Spinal cord (tissue), 10 donors: ENCODE measurements at places on chromosomes 16 and 17.

GRCh38 chr16:12985516-12985915, 84.1 kb downstream of the SHISA9 start:
- H3K27ac ChIP-seq = no peak overlapping the region
- H3K36me3 ChIP-seq = no peaks in the 10 kb centered on the region
- H3K4me1 ChIP-seq = no peaks in the 10 kb centered on the region
- no peak overlapping the region for H3K4me3 ChIP-seq
- DNase-seq = no peak

GRCh38 chr17:65058593-65058992, 2.1 kb upstream of the GNA13 start:
- H3K4me3 ChIP-seq = no peak overlapping the region
- peaks cover 23% of the 10 kb centered on the region for H3K4me1 ChIP-seq
- no peaks in the 10 kb centered on the region for H3K36me3 ChIP-seq
- no peak for DNase-seq
- H3K27ac ChIP-seq = no peak overlapping the region

DNA sequence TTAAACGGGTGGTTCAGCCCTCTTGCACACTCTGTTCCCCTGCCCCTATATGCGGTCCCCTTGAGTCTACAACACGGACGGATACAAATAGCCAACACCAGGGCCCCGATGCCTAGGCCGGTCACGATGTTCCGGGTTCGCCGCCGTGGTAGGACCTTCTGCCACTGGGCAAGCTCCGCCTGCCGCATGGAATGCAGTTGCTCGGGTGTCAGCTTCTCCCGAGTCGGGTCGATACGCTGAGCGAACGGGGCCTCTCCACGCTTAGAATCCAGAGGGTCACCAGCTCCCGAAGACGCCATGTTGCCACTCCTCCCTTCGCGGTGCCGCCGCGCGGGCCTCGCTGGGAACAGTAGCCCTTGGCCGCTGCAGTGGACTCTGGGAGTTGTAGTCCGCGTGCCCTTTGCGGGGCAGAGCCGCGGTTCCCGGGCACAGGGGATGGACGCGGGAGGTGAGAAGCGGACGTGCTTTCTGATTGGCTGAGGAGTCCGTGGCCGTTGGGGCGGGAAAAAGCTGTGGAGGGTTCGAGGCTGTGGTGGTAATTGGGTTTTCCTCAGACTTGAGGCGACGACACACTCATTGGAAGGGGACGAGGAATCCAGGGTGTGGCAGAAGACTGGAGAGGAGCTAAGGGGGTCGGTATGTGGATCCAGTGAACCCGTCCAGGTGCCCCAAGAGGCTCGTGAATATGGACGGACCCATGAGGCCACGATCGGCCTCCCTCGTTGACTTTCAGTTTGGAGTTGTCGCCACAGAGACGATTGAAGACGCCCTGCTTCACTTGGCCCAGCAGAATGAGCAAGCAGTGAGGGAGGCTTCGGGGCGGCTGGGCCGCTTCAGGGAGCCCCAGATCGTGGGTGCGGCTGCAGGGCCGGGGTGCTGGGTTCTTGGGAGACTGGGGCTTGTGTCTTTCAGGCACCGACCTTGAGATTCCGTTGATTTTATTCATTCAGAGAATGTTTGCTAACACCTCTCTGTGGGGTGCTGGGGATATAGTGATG, at the start of the genes CNTD1 and COA3:
TSS of gene CNTD1 (plus strand) at position 479 of the 998 bp plus-strand sequence. CDS start at position 686, 207 bp downstream.
TSS of gene COA3 (minus strand) at position 322 of the 998 bp plus-strand sequence. CDS start at position 299, 23 bp downstream.
- peak within 1 kb of the TSS; percentile 99 for H3K4me3 ChIP-seq
- peak; percentile 95 for DNase-seq
- peaks cover 15% of the 10 kb centered on the region for H3K4me1 ChIP-seq
- peaks cover 18% of the 10 kb centered on the region for H3K36me3 ChIP-seq
- peak within 1 kb of the TSS; percentile 61 for H3K27ac ChIP-seq

DNA sequence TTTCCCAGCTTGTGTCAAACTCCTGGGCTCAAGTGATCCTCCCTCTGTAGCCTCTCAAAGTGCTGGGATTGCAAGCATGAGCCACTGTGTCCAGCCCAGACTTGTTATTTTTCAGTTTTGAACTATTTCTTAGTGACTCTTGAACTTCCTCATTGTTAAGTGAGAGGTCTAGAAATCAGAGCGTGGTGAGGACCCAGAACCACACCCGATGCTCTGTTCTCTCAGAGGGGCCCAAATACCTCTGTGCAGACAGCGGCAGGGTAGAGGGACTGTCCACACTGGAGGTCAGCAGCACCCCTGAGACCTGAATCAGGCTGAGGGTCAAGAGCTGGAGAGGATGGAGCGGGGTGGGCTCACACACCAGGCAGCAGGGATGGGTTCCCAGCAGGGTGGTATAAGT, 47.7 kb upstream of the MEAK7 start:
- no peaks in the 10 kb centered on the region for H3K27me3 ChIP-seq
- H3K4me1 ChIP-seq = peaks cover 53% of the 10 kb centered on the region
- no peaks in the 10 kb centered on the region for H3K36me3 ChIP-seq
- no peak for DNase-seq
- no peak overlapping the region for H3K27ac ChIP-seq
- no peak overlapping the region for H3K4me3 ChIP-seq

GRCh38 chr17:72119077-72119872, 1.5 kb upstream of the SOX9 start:
- H3K4me1 ChIP-seq = peaks cover 72% of the 10 kb centered on the region
- DNase-seq = peak; percentile 52
- peaks cover 22% of the 10 kb centered on the region for H3K36me3 ChIP-seq

- no peaks in the 10 kb centered on the region for H3K36me3 ChIP-seq
- H3K27me3 ChIP-seq = peaks cover 22% of the 10 kb centered on the region
- DNase-seq = no peak
- H3K27ac ChIP-seq = no peak overlapping the region
- H3K4me1 ChIP-seq = peaks cover 13% of the 10 kb centered on the region
Measured at GRCh38 chr16:57884655-57885133, 82.4 kb upstream of the KIFC3 start.

GRCh38 chr16:46801428-46802049, 29.4 kb downstream of the C16orf87 start:
- no peak overlapping the region for H3K27ac ChIP-seq
- no peak overlapping the region for H3K4me3 ChIP-seq
- no peaks in the 10 kb centered on the region for H3K36me3 ChIP-seq
- peak; percentile 34 for DNase-seq
- no peaks in the 10 kb centered on the region for H3K4me1 ChIP-seq

GRCh38 chr16:66052745-66053144, 313.7 kb upstream of the CDH5 start:
- peaks cover 1% of the 10 kb centered on the region for H3K4me1 ChIP-seq
- H3K36me3 ChIP-seq = no peaks in the 10 kb centered on the region
- H3K27me3 ChIP-seq = no peaks in the 10 kb centered on the region
- DNase-seq = no peak
- H3K27ac ChIP-seq = no peak overlapping the region

- no peaks in the 10 kb centered on the region for H3K27me3 ChIP-seq
- no peak for DNase-seq
- no peaks in the 10 kb centered on the region for H3K36me3 ChIP-seq
- H3K4me3 ChIP-seq = no peak overlapping the region
- H3K4me1 ChIP-seq = no peaks in the 10 kb centered on the region
- H3K27ac ChIP-seq = no peak overlapping the region
Measured at GRCh38 chr17:14282726-14283125, 18.2 kb upstream of the HS3ST3B1 start.

DNA sequence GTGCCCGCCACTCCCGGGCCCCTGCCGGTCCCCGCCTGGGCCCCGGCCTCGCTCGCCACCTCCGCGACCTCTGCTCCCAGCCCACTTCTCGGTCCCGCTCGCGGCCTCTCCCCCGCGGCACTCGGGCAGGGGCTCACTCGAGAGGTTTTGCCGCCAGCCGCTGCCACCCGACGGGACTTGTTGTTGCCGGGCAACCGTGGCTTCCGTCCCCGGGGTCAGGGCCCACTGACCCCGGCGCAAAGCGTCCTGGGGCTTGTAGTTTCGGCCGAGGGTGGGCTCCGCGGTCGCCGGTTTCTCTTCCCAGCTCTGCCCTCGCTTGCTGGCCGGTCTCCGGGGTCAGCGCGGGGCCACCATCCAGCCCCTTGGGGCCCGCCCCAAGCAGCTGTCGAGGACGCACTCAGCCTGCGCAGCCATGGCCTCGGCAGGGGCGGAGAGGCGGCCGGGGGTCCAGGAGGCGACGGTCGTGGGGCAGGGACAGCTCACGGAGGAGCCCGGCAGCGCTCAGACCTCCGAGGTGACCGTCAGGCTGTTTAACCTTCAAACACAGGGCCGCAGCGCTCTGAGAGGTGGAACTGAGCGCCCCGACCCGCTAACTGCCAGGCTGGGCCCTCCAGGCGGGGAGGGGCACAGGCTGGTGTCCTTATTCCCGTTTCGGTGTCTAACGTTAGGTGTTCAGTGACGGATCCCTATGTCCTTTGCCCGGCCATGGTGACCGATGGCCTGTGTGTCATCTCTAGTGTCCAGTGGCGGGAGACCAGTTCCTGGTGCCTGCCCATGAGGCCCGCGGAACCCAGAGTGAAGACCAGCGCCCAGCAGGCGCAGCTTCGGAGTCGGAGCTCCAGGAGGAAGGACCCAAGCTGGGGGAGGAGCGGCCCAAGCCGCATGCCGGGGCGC, at the start of the genes C16orf86 and ENKD1:
TSS of gene C16orf86 (plus strand) at position 256 of the 894 bp plus-strand sequence. CDS start at position 413, 157 bp downstream.
TSS of gene ENKD1 (minus strand) at position 192 of the 894 bp plus-strand sequence. CDS start 308 bp downstream, outside the sequence.
- peak; percentile 55 for DNase-seq
- peak within 1 kb of the TSS; percentile 88 for H3K27ac ChIP-seq
- peaks cover 55% of the 10 kb centered on the region for H3K4me1 ChIP-seq
- H3K27me3 ChIP-seq = no peaks in the 10 kb centered on the region
- H3K36me3 ChIP-seq = peaks cover 34% of the 10 kb centered on the region

- H3K36me3 ChIP-seq = peaks cover 36% of the 10 kb centered on the region
- no peaks in the 10 kb centered on the region for H3K27me3 ChIP-seq
- peaks cover 10% of the 10 kb centered on the region for H3K4me1 ChIP-seq
- H3K4me3 ChIP-seq = no peak overlapping the region
Measured at GRCh38 chr16:3963203-3963602, 82.7 kb upstream of the CREBBP start.

- H3K4me1 ChIP-seq = peaks cover 36% of the 10 kb centered on the region
- H3K27me3 ChIP-seq = no peaks in the 10 kb centered on the region
- no peak overlapping the region for H3K27ac ChIP-seq
Measured at GRCh38 chr16:66900721-66901441, 17.8 kb downstream of the CDH16 start.

DNA sequence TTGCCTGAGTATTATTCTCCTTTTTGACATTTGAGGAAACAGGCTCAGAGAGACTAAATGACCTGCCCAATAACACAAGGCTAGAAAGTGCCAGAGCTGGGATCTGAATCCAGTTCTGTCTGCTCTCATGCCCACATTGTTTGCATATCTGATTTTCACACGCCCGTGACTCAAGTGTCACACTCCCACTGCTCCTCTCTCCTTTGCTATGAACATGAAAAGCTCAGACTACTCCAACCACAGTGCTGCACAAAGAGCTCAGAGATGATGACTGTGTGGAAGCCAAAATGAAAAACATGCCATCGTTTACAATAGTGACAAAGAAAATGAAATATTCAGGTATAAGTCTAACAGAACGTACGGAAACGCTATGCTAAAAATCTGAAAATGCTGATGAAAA, 107.9 kb downstream of the SMG6 start:
- no peak for DNase-seq
- H3K36me3 ChIP-seq = no peaks in the 10 kb centered on the region
- no peak overlapping the region for H3K27ac ChIP-seq
- no peak overlapping the region for H3K4me3 ChIP-seq
- peaks cover 12% of the 10 kb centered on the region for H3K4me1 ChIP-seq
- H3K27me3 ChIP-seq = no peaks in the 10 kb centered on the region

- H3K4me3 ChIP-seq = no peak overlapping the region
- H3K27me3 ChIP-seq = no peaks in the 10 kb centered on the region
- no peaks in the 10 kb centered on the region for H3K36me3 ChIP-seq
- H3K27ac ChIP-seq = no peak overlapping the region
- peaks cover 21% of the 10 kb centered on the region for H3K4me1 ChIP-seq
Measured at GRCh38 chr17:17358060-17358751, 55.0 kb downstream of the NT5M start.

- H3K27ac ChIP-seq = peak overlapping the region; percentile 93
- DNase-seq = no peak
- H3K27me3 ChIP-seq = no peaks in the 10 kb centered on the region
- no peak overlapping the region for H3K4me3 ChIP-seq
- peaks cover 52% of the 10 kb centered on the region for H3K4me1 ChIP-seq
- peaks cover 22% of the 10 kb centered on the region for H3K36me3 ChIP-seq
Measured at GRCh38 chr17:73336408-73337329, 24.9 kb upstream of the CDC42EP4 start.

GRCh38 chr16:22770866-22771265, 43.1 kb upstream of the HS3ST2 start:
- no peaks in the 10 kb centered on the region for H3K4me1 ChIP-seq
- no peak overlapping the region for H3K4me3 ChIP-seq
- H3K27me3 ChIP-seq = no peaks in the 10 kb centered on the region
- H3K36me3 ChIP-seq = no peaks in the 10 kb centered on the region
- no peak for DNase-seq

DNA sequence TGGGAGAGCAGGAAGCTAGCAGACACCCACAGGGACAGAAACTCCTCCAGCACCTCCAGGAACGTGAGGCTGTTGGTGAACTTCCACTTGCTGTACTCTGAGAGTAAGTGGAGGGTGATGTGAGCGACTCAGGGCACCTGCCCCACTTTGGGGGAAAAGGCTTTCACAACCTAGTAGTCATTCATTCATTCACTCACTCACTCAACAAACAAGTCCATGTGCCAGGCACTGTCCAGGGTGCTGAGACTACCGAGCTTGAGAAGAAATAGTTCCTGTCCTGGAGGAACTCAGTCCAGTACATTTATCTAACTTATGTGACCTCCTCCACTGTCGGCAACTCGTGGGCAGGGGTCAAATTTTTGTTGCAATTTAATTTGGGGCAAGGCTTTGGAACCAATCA, 26.6 kb downstream of the LGALS9 start:
- no peak overlapping the region for H3K4me3 ChIP-seq
- DNase-seq = no peak
- no peaks in the 10 kb centered on the region for H3K36me3 ChIP-seq
- H3K4me1 ChIP-seq = peaks cover 8% of the 10 kb centered on the region
- no peaks in the 10 kb centered on the region for H3K27me3 ChIP-seq

GRCh38 chr17:50382931-50383330, 9.9 kb downstream of the EME1 start:
- H3K4me1 ChIP-seq = no peaks in the 10 kb centered on the region
- DNase-seq = no peak
- H3K27ac ChIP-seq = no peak overlapping the region

GRCh38 chr16:66508914-66509496, 40.9 kb downstream of the TK2 start:
- peaks cover 31% of the 10 kb centered on the region for H3K4me1 ChIP-seq
- no peaks in the 10 kb centered on the region for H3K27me3 ChIP-seq
- H3K4me3 ChIP-seq = no peak overlapping the region
- DNase-seq = no peak
- H3K36me3 ChIP-seq = peaks cover 38% of the 10 kb centered on the region

DNA sequence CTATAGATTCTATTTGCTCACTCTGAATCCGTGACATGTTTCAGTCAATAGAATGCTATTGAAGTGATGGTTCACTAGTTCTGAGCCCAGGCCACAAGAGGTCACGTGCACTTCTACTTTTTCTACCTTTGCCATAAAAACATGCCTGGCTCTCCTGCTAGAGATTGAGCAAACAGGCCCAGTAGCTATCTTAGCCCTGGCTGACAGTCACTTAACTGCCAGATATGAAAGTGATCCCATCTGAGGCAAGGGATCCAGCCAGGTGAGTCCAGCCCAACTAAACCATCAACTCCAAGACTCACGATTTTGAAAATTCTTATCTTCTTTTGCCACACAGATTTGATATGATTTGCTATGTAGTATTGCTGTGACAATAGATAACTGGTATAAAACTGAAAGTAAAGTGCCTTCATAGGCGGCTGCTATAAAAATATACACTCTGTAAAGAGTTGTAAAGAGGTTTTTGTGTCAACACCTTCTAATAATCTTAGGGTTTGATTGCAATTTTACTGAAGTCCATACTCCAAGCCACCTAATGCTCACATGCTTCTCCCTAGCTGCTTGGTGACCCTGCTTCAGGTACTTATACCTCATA, 937.7 kb upstream of the SOX9 start:
- no peaks in the 10 kb centered on the region for H3K36me3 ChIP-seq
- no peak for DNase-seq
- H3K4me3 ChIP-seq = no peak overlapping the region
- H3K27me3 ChIP-seq = no peaks in the 10 kb centered on the region
- H3K27ac ChIP-seq = no peak overlapping the region
